ENCODE measurements at places on chromosomes 13 and 19. TPM values are rescaled to one million over a fixed set of nuclear protein-coding genes. Genes with fewer than 3 reads are reported as not detected.

DNA sequence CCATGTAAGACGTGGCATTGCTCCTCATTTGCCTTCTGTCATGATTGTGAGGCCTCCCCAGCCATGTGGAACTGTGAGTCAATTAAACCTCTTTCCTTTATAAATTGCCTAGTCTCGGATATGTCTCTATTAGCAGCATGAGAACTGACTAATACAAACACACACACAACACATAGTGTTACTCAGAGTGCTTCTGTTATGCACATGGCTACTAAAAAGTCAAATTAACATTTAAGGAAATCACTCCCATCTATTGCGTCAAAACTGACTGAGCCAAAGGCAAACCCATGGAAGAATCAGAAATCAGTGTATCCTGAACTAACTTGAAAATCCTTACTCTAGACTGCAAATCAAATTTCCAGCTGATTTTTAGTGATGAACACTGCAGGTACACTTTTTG lies 209.2 kb downstream of the RBM26 start:
- DNase-seq, result no peak
- H3K27me3 ChIP-seq, result peaks cover 3% of the 10 kb centered on the region
- no peaks in the 10 kb centered on the region for H3K36me3 ChIP-seq

DNA sequence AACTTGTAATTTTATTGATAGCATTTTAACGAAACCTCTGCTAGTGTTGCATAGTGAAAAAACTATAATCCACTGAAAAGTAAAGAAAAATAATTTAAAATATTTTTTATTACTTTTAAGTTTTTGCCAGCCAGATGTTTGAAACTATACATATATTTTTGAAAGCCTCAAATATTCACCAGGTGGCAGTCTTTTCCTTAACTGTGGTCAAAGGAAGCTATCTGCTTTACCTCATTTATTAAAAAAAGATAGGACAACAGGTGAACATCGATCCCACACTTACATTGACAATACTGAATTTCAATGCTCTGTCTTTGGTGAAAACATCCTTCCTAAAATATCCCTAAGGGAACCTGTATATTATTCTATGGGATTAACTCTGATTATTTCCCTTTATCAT lies 100.5 kb downstream of the TRPC4 start:
- no peak overlapping the region for H3K4me3 ChIP-seq
- H3K27ac ChIP-seq, result no peak overlapping the region
- no peaks in the 10 kb centered on the region for H3K36me3 ChIP-seq
- no peaks in the 10 kb centered on the region for H3K27me3 ChIP-seq

- H3K27me3 ChIP-seq, result peaks cover 1% of the 10 kb centered on the region
- DNase-seq, result no peak
- no peak overlapping the region for H3K27ac ChIP-seq
Measured at GRCh38 chr13:98349731-98350305, 172.7 kb upstream of the RNF113B start.

- DNase-seq, result no peak
- H3K27me3 ChIP-seq, result peaks cover 11% of the 10 kb centered on the region
- no peak overlapping the region for H3K4me3 ChIP-seq
- H3K27ac ChIP-seq, result no peak overlapping the region
Measured at GRCh38 chr19:30663611-30664174, 291.5 kb downstream of the ZNF536 start.

GRCh38 chr19:52176574-52176973 lies 5.2 kb upstream of the ZNF836 start:
- H3K27me3 ChIP-seq, result no peaks in the 10 kb centered on the region
- H3K27ac ChIP-seq, result no peak overlapping the region
- H3K4me1 ChIP-seq, result peaks cover 5% of the 10 kb centered on the region
- H3K4me3 ChIP-seq, result no peak overlapping the region
- H3K36me3 ChIP-seq, result no peaks in the 10 kb centered on the region

DNA sequence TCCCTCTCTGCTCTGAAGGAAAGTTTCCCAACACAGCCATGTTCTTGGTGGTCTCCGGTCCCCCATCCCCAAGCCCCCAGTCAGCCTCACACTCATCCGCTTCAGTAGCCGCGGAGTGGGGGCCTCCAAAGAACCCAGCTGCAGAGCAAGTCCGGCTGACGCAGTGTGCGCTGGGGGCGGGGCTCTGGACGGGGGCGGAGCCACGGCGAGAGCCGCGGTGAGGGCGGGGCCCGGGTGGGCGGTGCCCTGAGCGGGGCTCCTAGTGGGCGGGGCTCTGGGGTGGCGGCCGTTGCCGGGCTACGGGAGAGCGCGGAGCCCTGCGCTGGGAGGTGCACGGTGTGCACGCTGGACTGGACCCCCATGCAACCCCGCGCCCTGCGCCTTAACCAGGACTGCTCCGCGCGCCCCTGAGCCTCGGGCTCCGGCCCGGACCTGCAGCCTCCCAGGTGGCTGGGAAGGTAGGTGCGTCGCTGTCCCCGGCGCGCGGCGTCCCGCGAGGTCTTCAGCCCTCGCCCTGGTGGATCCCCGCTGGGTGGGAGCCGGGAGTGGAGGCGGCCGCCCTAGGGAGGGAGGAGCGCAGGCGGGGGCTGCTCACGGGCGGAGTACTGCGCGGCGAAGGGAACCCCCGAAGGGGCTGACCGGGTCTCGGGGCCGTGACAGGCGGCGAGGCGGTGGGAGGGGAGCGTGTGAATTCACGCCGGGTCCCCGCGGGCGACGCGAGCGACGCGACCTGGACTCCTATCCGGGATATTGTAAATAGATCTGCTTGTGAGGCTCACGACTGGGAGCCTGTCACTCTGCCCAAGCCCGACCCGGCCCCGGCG lies 9.1 kb downstream of the TNFRSF19 start:
- no peak overlapping the region for H3K27ac ChIP-seq
- peaks cover 18% of the 10 kb centered on the region for H3K4me1 ChIP-seq
- peak; percentile 98 for DNase-seq
- no peaks in the 10 kb centered on the region for H3K36me3 ChIP-seq
- peak overlapping the region; percentile 76 for H3K4me3 ChIP-seq

DNA sequence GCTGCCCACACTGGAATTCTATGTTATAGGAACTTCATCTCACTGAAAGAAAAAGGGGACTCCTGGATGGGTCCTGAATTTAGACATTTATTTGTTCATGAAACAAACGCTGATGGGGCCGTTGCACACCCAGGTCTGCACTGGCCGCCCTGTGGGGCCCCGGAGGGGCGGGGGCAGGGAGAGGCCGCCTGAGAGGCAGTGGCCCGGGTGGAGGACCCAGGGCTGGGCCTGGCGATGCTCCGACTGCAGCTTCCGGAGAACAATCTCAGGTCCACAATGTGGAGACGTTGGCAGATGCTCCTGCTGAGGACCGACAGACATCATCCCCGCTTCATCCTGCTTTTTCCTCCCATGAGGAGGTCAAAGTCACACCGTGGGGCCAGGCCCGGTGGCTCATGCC lies 16.3 kb upstream of the PTBP1 start:
- no peaks in the 10 kb centered on the region for H3K36me3 ChIP-seq
- no peaks in the 10 kb centered on the region for H3K4me1 ChIP-seq
- no peak overlapping the region for H3K27ac ChIP-seq
- no peaks in the 10 kb centered on the region for H3K27me3 ChIP-seq
- no peak for DNase-seq
- no peak overlapping the region for H3K4me3 ChIP-seq

DNA sequence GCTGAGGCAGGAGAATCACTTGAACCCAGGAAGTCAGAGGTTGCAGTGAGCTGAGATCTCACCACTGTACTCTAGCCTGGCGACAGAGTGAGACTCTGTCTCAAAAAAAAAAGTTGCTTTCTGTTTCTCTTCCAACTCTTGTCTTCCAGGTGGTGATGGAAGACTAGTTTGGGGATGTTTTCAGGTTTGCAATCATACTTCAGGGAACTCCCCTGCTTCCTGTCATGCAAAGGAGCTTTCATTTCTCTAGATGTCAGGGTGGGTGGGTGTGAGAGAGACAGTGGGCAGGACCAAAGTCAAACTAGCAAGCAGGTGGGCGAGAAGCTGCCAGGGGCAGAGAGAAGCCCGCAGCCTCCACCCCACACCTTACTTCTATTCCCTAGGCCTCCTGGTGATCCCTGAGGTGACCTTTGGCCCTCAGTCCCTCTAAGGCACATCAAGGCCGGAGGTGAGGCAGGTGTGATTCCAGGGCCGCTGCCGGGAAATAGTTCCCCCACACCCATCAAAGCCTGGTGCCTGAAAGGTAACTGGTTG lies 25.7 kb downstream of the CCNE1 start:
- no peaks in the 10 kb centered on the region for H3K36me3 ChIP-seq
- H3K27me3 ChIP-seq, result no peaks in the 10 kb centered on the region
- peak; percentile 89 for DNase-seq

GRCh38 chr19:46604781-46605355 lies 3.7 kb downstream of the CALM3 start:
- no peak for DNase-seq
- no peaks in the 10 kb centered on the region for H3K27me3 ChIP-seq
- no peak overlapping the region for H3K27ac ChIP-seq
- H3K36me3 ChIP-seq, result peaks cover 52% of the 10 kb centered on the region
- H3K4me3 ChIP-seq, result no peak overlapping the region
- H3K4me1 ChIP-seq, result peaks cover 28% of the 10 kb centered on the region

DNA sequence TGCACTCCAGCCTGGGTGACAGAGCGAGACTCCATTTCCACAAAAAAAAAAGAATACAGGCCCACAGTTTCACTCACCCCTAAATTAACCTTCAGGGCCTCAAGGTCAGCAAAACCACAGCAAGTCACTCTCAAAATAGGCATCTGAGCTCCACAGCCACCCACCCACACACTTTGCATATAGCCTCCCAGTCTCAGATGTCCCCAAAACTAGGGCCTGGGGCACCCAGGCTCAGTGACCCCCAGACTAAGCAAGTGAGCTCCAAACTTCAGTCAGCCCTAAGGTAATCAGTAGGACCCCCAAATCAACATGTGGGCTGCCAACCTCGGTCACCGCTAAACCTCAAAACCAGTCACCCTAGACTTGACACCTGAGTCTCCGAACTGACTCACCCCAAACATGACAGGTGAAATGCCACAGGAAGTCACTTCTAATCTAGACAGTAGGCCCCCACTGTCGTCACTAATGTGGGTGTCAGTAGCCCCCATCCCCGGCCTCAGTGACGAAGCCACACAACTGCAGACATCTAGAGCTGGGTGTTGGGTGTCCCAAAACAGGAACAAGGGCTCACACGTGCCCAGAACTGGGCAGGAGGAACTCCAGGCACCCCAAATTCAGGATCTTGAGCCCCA lies 13.9 kb downstream of the RABAC1 start:
- H3K27ac ChIP-seq, result peak overlapping the region; percentile 99
- H3K27me3 ChIP-seq, result peaks cover 9% of the 10 kb centered on the region
- DNase-seq, result peak; percentile 90
- peak overlapping the region; percentile 76 for H3K4me3 ChIP-seq
- peaks cover 2% of the 10 kb centered on the region for H3K36me3 ChIP-seq

DNA sequence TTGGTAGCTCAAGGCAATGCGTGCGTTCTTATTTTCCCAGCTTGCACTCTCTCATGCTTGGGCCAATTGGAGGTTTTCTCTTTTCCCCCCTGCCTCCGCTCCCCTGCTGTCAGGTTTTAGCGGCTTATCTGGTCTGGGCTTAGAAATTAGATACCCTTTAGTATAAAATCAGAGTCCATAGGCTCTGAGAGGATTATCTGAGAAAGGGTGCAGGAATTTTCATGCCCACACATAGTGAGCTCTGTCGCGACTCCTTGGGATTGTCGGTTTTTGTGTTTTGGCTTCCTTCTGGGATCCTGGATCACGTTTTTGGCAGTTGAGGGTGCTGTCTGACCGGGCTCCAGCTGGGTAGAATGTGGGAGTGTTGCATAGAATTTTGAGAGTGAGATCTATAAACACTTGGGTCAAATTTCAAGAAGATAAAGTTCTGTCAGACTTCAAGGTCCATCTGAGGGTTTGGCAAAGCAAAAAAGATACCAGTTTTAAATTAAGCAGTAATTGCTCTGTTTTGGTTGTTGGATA lies 12.4 kb downstream of the CHAF1A start:
- H3K4me3 ChIP-seq, result no peak overlapping the region
- peaks cover 34% of the 10 kb centered on the region for H3K36me3 ChIP-seq
- DNase-seq, result no peak
- H3K27me3 ChIP-seq, result no peaks in the 10 kb centered on the region
- peaks cover 3% of the 10 kb centered on the region for H3K4me1 ChIP-seq
- no peak overlapping the region for H3K27ac ChIP-seq

DNA sequence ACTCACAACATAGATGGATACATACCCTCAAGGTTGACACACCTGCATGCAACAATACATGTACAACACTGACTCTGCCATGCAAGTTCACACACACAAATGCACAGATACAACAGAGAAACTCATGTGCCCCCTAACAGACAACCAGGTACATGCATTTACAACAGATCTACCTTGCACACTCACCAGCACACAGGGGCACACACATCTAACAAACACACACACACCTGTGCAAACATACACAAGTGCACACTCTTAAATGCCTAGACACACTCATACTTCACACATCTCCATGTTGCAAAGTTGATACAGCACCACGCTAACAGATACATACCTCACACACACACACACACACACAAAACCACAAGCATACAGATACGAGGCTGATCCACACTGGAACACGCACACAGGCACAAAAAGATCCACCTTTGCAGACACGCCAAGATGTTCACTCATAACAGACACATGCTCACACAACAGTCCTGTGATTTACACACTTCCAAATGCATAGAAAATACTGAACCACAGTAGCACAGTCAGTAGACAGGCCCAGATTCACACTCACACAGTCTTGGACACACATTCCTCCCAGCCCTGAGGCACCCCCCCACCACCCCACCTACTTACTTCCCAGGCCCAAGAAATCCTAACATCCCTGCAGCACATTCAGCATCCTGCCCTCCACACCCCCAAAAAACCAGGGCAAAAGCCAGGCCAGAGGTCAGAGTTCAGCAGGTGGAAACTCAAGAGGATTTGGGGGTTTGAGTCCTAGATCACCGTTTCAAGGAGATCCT lies 1.4 kb downstream of the LRFN1 start:
- H3K4me3 ChIP-seq, result peak overlapping the region; percentile 76
- peak overlapping the region; percentile 42 for H3K27ac ChIP-seq
- peaks cover 18% of the 10 kb centered on the region for H3K36me3 ChIP-seq
- H3K27me3 ChIP-seq, result peaks cover 10% of the 10 kb centered on the region
- no peak for DNase-seq

- H3K4me1 ChIP-seq, result no peaks in the 10 kb centered on the region
- no peak overlapping the region for H3K27ac ChIP-seq
- H3K27me3 ChIP-seq, result no peaks in the 10 kb centered on the region
- no peak overlapping the region for H3K4me3 ChIP-seq
Measured at GRCh38 chr19:3849092-3849491, 19.7 kb downstream of the ZFR2 start.

GRCh38 chr13:113751491-113751890 lies 7.5 kb upstream of the TMEM255B start:
- no peaks in the 10 kb centered on the region for H3K27me3 ChIP-seq
- H3K27ac ChIP-seq, result no peak overlapping the region
- no peak for DNase-seq
- no peaks in the 10 kb centered on the region for H3K4me1 ChIP-seq
- no peaks in the 10 kb centered on the region for H3K36me3 ChIP-seq

- no peak overlapping the region for H3K27ac ChIP-seq
- no peak overlapping the region for H3K4me3 ChIP-seq
- DNase-seq, result no peak
Measured at GRCh38 chr13:82627183-82627582, 1255.1 kb downstream of the SLITRK1 start.

PEPD gene
- total RNA-seq, result 21.1 TPM

ZNF260 gene
- total RNA-seq, result 6.7 TPM

ZNF541 gene
- total RNA-seq, result not detected

DCT gene
- 0.05 TPM for total RNA-seq

MUC16 gene
- total RNA-seq, result not detected

GYS1 gene
- 77.8 TPM for total RNA-seq

SERPINE3 gene
- total RNA-seq, result not detected

ZBTB45 gene
- 17.5 TPM for total RNA-seq

GPR4 gene
- total RNA-seq, result not detected

ZNF534 gene
- total RNA-seq, result not detected

PSENEN gene
- total RNA-seq, result 46.7 TPM

CPT1C gene
- 3.4 TPM for total RNA-seq

GTF2F1 gene
- 60.7 TPM for total RNA-seq

STAP2 gene
- total RNA-seq, result 14.2 TPM

FFAR2 gene
- total RNA-seq, result not detected

All from activated CD4-positive, alpha-beta T cell treated with anti-CD3 and anti-CD28 coated beads, Interleukin-2, amount 10 ng/mL, durations not matched to agents 24 days and 14 days (primary cell).